ENCODE measurements at places on chromosomes 7 and 10. TPM values are rescaled to one million over a fixed set of nuclear protein-coding genes. Genes with fewer than 3 reads are reported as not detected.

The PSTK gene
- 3.5 TPM for polyA plus RNA-seq

The FAM185A gene
- polyA plus RNA-seq, result 3.5 TPM

The CYP26A1 gene
- not detected for polyA plus RNA-seq

The FBXL15 gene
- 25.5 TPM for polyA plus RNA-seq

The FANK1 gene
- not detected for polyA plus RNA-seq

The GPRIN2 gene
- not detected for polyA plus RNA-seq

The ADRA2A gene
- polyA plus RNA-seq, result not detected

The MYO1G gene
- polyA plus RNA-seq, result 119 TPM

DNA sequence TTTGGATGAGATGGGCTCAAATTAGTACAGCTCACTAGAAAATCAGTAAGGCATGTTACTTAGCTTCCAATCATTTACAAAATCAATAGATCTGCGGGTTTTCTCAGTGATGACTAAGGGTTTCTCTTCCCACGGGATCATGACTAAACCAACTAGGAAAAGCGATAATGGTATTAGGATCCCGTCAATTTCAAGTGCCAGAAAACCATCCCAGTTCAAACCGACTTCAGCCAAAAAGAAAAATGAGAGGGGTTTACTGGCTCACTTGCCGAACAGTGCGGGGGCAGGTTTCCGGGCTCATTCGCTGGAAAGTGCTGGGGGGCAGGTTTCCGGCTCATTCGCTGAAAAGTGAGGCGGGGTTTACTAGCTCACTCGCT, 62.1 kb upstream of the LYZL2 start:
- H3K4me1 ChIP-seq, result no peaks in the 10 kb centered on the region
- H3K4me3 ChIP-seq, result no peak overlapping the region
- no peak for DNase-seq
- no peaks in the 10 kb centered on the region for H3K36me3 ChIP-seq

GRCh38 chr10:88879534-88880281, at the start of gene STAMBPL1:
Gene STAMBPL1 (plus strand): TSS chr10:88880245. CDS start chr10:88901709, 21,464 bp downstream.
- DNase-seq, result no peak
- H3K4me1 ChIP-seq, result peaks cover 21% of the 10 kb centered on the region
- H3K4me3 ChIP-seq, result peak within 1 kb of the TSS; percentile 88
- no peaks in the 10 kb centered on the region for H3K36me3 ChIP-seq

GRCh38 chr10:30070001-30070685, 10.8 kb upstream of the JCAD start:
- no peaks in the 10 kb centered on the region for H3K4me1 ChIP-seq
- no peak overlapping the region for H3K27ac ChIP-seq
- no peaks in the 10 kb centered on the region for H3K27me3 ChIP-seq
- DNase-seq, result no peak
- H3K36me3 ChIP-seq, result no peaks in the 10 kb centered on the region

GRCh38 chr10:99433378-99434020, 3.1 kb upstream of the GOT1 start:
- peaks cover 7% of the 10 kb centered on the region for H3K36me3 ChIP-seq
- no peaks in the 10 kb centered on the region for H3K27me3 ChIP-seq
- no peak overlapping the region for H3K27ac ChIP-seq
- DNase-seq, result no peak
- peaks cover 12% of the 10 kb centered on the region for H3K4me1 ChIP-seq

GRCh38 chr10:3754727-3755439, 30.1 kb downstream of the KLF6 start:
- H3K27me3 ChIP-seq, result no peaks in the 10 kb centered on the region
- H3K4me3 ChIP-seq, result no peak overlapping the region
- peak; percentile 87 for DNase-seq
- H3K4me1 ChIP-seq, result peaks cover 45% of the 10 kb centered on the region
- no peaks in the 10 kb centered on the region for H3K36me3 ChIP-seq

GRCh38 chr7:84412161-84412969, 217.8 kb upstream of the SEMA3A start:
- no peak overlapping the region for H3K4me3 ChIP-seq
- no peaks in the 10 kb centered on the region for H3K4me1 ChIP-seq
- no peaks in the 10 kb centered on the region for H3K36me3 ChIP-seq
- no peak for DNase-seq
- H3K27me3 ChIP-seq, result no peaks in the 10 kb centered on the region

GRCh38 chr10:133460208-133460769, 6.5 kb downstream of the SCART1 start:
- H3K36me3 ChIP-seq, result no peaks in the 10 kb centered on the region
- no peaks in the 10 kb centered on the region for H3K4me1 ChIP-seq
- no peak for DNase-seq
- no peaks in the 10 kb centered on the region for H3K27me3 ChIP-seq
- H3K4me3 ChIP-seq, result no peak overlapping the region

DNA sequence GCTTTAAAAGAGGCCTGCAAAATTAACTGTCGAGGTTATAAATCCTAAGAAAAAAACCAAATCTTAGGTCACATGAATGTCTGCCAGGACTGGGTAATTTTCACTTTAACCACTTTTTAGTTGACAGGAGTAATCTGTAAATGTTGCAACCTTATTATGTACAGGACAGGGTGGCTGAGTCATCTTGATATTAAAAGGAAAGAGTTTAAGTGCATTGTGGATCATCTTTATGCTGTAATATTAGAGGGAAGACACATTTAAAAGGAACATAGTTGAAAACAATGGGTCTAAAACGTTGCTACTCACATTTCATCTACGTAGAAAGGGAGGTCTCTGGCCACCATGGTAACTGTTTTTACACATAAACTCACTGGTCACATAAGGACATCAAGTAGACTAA, 115.5 kb downstream of the LSMEM1 start:
- H3K4me1 ChIP-seq, result no peaks in the 10 kb centered on the region
- DNase-seq, result no peak
- H3K4me3 ChIP-seq, result no peak overlapping the region
- H3K27ac ChIP-seq, result no peak overlapping the region

DNA sequence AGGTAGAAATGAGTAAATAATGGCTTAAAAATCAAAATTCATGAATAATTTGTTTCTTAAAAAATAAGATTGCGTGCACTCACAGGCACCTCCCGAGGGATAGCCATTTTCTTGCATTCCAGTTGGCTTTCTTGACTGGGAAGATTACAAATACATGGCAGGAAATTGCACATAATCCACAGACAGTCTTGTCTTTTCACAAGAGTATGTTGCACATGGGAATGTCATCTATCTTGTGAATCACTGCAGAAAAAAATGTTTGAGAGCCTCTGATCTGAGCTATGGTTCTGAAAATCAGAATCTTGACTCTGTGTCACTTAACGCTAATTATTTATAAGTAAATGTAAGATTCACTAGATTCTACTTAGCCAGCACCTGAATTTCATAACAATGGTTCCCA, 74.1 kb upstream of the PRKG1 start:
- H3K36me3 ChIP-seq, result no peaks in the 10 kb centered on the region
- no peak overlapping the region for H3K27ac ChIP-seq
- no peak for DNase-seq
- no peak overlapping the region for H3K4me3 ChIP-seq
- H3K4me1 ChIP-seq, result no peaks in the 10 kb centered on the region
- H3K27me3 ChIP-seq, result peaks cover 2% of the 10 kb centered on the region

DNA sequence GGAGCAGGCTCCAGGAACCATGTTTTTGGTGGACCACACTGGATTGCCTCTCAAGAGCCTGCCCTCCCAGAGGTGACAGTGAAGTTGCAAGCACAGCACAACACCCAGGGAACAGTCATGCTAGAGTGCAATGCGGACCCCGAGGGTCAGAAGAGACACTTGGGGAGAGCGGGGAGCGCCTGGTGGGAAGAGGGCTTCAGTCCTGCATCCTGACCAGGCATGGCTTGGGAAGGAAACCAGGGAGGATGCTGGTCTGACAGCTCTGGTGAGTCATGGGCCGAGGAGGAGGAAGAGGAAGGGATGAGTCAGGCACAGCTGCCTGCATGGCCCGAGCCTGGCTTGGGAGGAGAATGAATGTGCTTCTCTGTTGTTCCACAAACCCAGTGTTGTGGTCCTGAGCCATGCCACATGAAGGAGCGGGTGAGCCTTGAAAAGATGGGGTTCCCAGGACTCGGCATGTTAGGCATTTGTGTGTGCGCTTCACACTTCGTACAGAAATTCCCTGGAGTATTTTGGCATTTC, 29.5 kb upstream of the ANKRD2 start:
- peaks cover 29% of the 10 kb centered on the region for H3K4me1 ChIP-seq
- H3K27ac ChIP-seq, result peak overlapping the region; percentile 71
- H3K27me3 ChIP-seq, result no peaks in the 10 kb centered on the region
- DNase-seq, result peak; percentile 96

DNA sequence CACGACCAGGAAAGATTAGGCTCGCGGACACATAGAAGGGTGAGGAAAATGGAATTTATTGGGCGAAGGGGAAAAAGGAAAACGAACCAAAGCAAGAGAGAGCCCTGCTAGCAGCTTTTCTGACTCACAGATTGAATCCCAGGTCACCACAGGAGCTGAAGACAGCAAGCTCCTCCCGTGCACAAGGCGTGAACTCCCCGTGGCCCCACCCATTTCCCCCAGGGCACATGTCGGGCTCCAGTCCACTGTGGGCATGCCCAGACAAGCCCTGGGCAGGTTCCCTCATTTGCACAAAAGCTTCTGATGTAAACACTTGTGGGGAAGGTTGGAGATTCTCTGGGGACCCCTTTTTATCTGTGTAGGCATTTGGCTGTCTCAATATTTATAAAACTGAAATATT, 582.4 kb downstream of the SUGCT start:
- H3K27me3 ChIP-seq, result no peaks in the 10 kb centered on the region
- no peaks in the 10 kb centered on the region for H3K36me3 ChIP-seq
- no peak overlapping the region for H3K27ac ChIP-seq
- no peak for DNase-seq

- H3K27me3 ChIP-seq, result peaks cover 100% of the 10 kb centered on the region
- no peaks in the 10 kb centered on the region for H3K36me3 ChIP-seq
- no peak for DNase-seq
- H3K4me3 ChIP-seq, result no peak overlapping the region
Measured at GRCh38 chr7:101172854-101173751, 7.0 kb downstream of the NAT16 start.

DNA sequence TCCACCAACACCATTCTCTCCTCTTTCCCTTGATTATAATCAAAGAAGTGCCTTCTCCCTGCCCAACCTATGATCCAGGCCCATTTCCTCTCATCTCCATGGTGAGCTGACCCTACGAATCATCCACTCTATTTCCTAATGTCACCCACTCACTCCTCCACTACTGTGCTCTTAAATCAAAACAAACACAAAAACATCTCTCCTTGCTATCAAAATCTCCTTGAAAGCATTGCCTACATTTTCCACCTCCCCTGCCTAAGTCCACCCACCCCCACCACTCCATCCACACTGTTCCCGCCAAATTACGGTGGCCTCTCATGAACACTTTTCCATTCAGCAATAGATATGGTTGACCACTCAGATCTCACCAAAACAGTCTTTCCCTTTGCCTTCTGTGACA, 5.3 kb downstream of the DYDC1 start:
- no peak overlapping the region for H3K4me3 ChIP-seq
- DNase-seq, result no peak
- H3K27me3 ChIP-seq, result peaks cover 9% of the 10 kb centered on the region
- H3K4me1 ChIP-seq, result no peaks in the 10 kb centered on the region
- no peak overlapping the region for H3K27ac ChIP-seq

DNA sequence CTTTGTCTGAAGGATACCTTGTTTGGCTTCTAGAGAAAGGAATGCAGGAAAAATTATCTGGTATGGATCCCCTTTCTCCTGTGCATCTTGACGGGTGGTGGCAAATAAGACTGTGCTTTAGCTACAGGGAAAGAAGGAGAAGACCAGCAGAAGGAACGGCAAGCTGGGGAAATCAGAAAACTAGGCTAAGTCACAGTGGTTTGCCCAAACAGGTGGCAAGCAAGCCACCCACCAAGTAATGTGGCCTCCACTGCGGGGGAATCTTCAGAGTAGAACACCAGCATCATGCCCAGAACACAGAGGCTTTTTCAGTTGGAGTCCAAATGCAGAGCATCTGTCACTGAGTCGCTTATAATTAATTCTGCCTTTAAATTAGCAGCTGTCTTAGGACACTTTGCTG, 282.8 kb downstream of the PHF14 start:
- no peak for DNase-seq
- no peaks in the 10 kb centered on the region for H3K4me1 ChIP-seq
- H3K36me3 ChIP-seq, result no peaks in the 10 kb centered on the region
- H3K4me3 ChIP-seq, result no peak overlapping the region

DNA sequence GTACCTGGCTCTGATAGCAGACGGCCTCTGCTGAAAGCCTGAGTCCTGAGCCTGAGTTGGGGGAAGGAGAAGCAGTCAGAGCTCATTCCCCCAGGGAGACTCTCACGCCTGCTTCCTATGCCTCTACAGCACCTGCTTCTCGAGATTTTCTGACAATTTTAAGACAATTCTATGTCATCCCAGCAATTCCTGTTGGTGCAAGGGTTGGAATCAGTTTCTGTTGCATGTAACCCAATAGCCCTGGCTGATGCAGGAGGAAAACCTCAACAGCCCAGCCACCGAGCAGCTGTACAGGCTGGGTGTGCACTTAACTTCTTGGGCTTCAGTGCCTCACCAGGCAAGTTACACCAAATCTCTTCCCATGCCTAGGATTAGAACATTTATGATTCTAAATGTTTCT, 134.7 kb downstream of the GLI3 start:
- H3K4me1 ChIP-seq, result peaks cover 13% of the 10 kb centered on the region
- no peaks in the 10 kb centered on the region for H3K36me3 ChIP-seq
- no peak overlapping the region for H3K4me3 ChIP-seq
- no peak for DNase-seq

- no peak for DNase-seq
- H3K36me3 ChIP-seq, result no peaks in the 10 kb centered on the region
- H3K4me1 ChIP-seq, result no peaks in the 10 kb centered on the region
- H3K27ac ChIP-seq, result no peak overlapping the region
Measured at GRCh38 chr7:94313926-94314325, 80.8 kb upstream of the COL1A2 start.

DNA sequence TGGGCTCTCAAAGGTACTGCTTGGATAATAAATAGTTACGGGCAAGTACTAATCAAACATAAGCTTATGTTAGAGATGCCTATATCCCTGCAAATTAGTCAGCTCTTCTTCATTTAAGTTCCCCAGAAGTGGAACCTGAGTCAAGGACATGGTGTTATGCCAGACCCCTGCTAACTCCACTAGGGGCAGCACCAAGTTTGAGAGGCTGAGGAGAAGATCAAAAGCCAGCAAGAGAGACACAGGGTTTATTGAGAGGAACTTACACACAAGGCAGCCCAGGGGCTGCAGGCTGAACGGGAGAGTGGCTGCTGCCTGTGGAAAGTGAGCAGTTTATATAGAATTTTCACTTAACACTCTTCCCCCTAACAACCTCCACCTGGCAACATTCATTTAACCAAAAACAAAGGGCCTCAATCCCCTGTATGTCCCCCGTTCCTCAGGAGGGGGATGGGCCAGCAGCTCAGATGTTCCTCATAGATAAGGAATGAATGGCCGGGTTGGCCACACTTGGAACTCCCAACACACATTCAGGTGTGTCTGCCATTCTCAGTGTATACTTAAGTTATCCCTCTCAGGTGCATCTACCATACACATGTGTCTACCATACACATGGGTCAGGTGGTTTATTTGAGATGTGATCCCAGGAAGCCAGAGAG, 62.6 kb upstream of the GHITM start:
- DNase-seq, result no peak
- H3K4me3 ChIP-seq, result no peak overlapping the region
- H3K27me3 ChIP-seq, result no peaks in the 10 kb centered on the region
- no peaks in the 10 kb centered on the region for H3K4me1 ChIP-seq

GRCh38 chr7:115101199-115101598, 179.3 kb downstream of the MDFIC start:
- H3K4me3 ChIP-seq, result no peak overlapping the region
- no peaks in the 10 kb centered on the region for H3K4me1 ChIP-seq
- H3K27me3 ChIP-seq, result no peaks in the 10 kb centered on the region
- no peak for DNase-seq
- H3K36me3 ChIP-seq, result no peaks in the 10 kb centered on the region

- DNase-seq, result no peak
- H3K27me3 ChIP-seq, result no peaks in the 10 kb centered on the region
- H3K4me3 ChIP-seq, result no peak overlapping the region
- no peak overlapping the region for H3K27ac ChIP-seq
- H3K4me1 ChIP-seq, result no peaks in the 10 kb centered on the region
Measured at GRCh38 chr7:32659853-32660252, 164.6 kb downstream of the AVL9 start.

All from CD14-positive monocyte (primary cell).